ENCODE measurements at places on chromosomes 5 and 9.
A peak's percentile ranks its signal among the peaks of the same experiment; 100 is the strongest.

DNA sequence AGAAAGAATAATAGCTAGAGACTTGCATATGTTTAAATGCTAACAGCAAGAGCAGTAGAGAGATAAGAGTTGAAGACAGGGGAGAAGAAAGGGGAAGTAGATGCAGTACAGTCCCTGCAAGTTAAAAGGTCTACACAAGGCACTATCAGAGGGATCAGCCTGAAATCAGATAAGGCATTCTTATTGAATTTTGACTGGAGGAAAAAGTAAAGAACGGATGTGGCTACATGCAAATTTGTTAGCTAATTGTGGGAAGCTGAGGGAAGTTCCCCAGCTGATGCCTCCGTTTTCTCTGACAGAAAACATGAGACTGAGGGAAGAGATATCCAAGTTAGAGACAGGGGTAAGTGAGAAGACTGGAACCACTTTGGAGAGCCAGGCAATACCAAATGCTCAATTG lies 12.9 kb upstream of the RHOBTB3 start:
- no peak for DNase-seq

DNA sequence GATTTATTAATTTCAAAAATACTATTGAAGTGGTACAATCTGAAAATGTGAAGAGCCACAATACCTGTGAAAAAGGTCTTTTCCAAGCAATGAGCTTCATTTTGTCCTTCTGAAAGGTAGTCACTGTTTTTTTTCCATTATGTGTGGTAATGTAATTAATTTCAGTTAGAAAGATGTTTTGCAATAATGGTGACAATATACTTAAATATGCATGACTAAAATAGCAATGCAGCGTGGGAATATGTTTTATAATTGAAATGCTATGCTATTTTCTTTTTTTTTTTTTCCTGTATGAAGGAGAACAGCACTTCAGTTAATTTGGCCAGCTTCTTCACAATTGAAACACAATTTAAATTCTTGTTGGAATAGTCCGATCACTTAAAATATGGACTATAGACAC lies 41.9 kb downstream of the NPR3 start:
- DNase-seq = no peak

DNA sequence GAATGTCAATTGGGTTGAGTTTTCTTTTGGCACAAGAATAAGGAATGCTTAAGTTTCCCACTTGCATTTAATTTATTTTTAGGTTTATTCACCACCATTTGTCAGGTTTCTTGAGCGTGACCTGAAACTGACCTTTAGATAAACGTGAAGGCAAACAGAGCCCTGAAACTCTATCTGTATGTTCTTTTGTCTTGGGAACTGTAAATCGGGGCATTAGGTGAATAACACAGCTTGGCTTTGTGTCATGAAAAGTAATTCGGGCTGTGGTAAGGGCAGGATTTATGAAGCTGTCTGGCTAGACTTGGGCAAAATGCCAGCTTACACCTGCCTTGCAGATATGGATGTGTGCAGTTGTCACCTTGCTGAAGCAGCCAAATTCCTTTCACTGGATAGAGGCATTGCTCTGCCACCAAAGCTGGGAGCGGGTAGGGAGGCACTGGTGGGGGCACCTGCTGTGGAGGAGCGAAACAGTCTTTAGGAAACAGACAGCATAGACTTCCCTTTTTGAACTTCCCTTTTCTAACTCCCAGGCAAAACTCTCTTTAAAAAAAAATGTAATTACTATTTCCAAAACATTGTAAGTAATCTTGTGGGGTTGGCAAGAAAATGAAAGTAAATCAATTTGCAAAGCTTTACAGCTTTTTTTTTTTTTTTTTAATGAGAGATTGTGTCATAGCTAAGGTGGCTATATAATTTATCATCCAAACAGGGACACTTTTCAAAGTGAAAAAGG lies 545.2 kb downstream of the CSNK1G3 start:
- peak; percentile 75 for DNase-seq

GRCh38 chr9:124218438-124218982 lies 39.2 kb upstream of the NEK6 start:
- no peak for DNase-seq

DNA sequence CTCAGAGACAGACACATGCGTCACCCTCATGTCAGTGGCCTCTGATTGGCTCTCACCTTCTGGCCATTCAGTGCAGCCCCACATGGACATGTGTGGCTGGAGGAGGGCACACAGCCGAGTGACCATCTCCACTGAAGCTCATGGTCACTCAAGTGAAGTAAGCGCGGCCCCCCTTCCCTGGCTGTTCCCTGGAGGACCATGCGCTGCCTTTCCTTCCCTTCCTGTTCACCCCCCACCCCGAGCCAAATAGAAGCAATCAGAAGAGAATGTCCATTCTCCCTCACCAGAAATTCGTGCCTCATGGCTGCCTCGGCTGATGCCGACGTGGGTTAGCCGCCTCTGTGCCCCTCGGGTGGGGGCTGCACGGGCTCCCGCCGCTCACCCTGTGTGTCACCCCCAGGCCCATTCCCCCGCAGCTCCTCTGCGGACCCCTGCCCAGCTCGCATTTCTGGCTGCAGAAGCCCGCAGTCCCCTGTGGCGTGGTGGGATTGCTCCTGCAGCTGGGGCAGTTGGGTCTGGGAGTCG lies 12.5 kb upstream of the COL5A1 start:
- DNase-seq = peak; percentile 6

GRCh38 chr5:38613490-38613889 lies 57.0 kb upstream of the LIFR start:
- DNase-seq = peak; percentile 84

GRCh38 chr9:97981846-97982682 lies 1.1 kb upstream of the ANP32B start:
- no peak for DNase-seq

DNA sequence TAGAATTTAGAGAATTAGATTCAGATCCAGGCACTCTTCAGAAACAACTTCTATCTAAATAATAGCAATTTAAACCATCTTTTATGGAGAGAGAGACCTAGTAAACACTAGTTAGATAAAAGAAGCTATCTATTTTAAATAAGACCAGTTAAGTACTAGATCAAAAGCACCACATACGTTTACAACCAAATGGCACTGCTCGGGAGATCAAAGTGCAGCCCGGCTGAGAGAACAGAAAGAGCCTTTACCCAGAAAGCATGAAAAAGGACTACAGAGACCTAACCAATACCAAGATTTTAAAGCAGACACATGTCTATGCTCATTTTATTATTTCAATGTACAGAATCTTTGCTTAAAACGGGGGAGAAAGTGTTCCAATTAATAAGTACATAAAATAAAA lies 30.8 kb downstream of the LIX1 start:
- DNase-seq = no peak

GRCh38 chr5:99010294-99010693 lies 81.5 kb upstream of the CHD1 start:
- no peak for DNase-seq

DNA sequence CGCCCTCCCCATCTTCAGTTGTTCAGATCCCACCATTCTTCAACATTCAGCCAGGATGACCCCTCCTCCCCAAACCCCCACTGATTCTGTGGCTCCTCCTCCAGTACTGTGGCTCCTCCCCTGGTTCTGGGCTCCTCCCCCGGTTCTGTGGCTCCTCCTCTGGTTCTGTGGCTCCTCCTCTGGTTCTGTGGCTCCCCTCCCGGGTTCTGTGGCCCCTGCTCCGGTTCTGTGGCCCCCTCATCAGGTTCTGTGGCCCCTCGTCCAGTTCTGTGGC lies 32.8 kb downstream of the C5orf15 start:
- DNase-seq = no peak

GRCh38 chr5:160774666-160775315 lies 77.2 kb downstream of the ATP10B start:
- no peak for DNase-seq

DNA sequence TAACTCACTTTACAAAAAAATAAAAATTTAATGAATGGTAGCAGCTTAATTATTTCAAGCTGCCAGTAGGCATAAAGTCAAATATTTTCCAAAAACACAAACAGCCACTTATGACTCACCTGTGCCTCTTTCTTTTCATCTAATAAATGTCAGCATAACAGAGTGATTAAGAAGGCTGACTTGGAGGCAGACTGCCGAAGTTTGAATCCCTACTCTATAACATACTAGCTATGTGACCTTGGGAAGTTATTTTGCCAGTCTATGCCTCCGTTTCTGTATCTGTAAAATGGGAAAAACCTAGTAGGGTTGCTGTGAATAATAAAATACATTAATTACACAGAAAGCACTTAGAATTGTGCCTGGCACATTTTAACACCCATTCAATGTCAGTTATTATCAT lies 33.8 kb downstream of the FANCC start:
- no peak for DNase-seq

DNA sequence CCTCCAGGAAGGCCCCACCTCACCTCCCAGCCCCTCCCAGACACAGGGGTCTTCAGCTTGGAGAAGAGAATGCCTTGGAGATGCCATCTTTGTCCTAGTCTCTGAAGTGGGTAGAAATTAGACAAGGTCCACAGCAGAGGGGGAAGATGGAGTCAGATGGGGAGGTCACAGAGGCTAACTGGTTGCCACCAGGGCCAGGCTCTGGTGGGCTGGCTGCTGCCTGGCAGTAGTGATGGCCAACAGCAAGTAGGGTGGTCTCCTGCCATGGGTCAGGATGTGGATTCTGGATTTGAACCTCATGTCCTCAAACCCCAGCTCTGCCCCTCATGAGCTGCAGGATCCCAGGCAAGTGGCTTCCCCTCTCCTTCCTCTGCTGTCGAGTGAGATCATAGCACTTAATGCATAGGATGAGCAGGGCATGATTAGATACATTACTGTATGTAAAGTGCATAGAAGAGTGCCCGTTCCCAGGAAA lies 38.7 kb upstream of the NEK6 start:
- no peak for DNase-seq

GRCh38 chr5:80569086-80569960 lies 757 bp downstream of the ANKRD34B start:
- no peak for DNase-seq

GRCh38 chr5:138594305-138595058 lies 19.3 kb upstream of the HSPA9 start:
- DNase-seq = no peak

- DNase-seq = no peak
Observed at GRCh38 chr5:6914347-6914746, 201.1 kb downstream of the TENT4A start.

GRCh38 chr5:102554728-102555127 lies 55.9 kb upstream of the SLCO6A1 start:
- DNase-seq = peak; percentile 12

- DNase-seq = peak; percentile 42
Observed at GRCh38 chr5:125043781-125044391, 297.4 kb upstream of the ZNF608 start.

DNA sequence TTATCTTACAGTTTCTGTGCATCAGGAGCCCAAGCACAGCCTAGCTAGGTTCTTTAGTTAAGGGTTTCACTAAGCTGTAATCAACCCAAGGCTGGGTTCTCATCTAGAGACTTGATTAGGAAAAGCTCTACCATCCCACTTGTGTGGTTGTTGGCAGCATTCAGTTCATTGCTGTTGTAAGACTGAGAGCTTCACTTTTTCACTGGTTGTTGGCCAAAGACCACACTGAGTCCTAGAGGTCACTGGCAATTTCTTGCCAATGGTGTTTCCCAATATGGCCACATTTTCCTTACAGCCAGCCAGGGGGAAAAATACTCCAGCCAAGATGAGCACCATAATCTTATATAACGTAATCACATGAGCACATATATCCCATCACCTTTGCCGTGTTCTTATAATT lies 74.3 kb downstream of the SMIM15 start:
- no peak for DNase-seq

GRCh38 chr5:92944903-92945604 lies 636.0 kb downstream of the NR2F1-AS1 start:
- DNase-seq = peak; percentile 24

DNA sequence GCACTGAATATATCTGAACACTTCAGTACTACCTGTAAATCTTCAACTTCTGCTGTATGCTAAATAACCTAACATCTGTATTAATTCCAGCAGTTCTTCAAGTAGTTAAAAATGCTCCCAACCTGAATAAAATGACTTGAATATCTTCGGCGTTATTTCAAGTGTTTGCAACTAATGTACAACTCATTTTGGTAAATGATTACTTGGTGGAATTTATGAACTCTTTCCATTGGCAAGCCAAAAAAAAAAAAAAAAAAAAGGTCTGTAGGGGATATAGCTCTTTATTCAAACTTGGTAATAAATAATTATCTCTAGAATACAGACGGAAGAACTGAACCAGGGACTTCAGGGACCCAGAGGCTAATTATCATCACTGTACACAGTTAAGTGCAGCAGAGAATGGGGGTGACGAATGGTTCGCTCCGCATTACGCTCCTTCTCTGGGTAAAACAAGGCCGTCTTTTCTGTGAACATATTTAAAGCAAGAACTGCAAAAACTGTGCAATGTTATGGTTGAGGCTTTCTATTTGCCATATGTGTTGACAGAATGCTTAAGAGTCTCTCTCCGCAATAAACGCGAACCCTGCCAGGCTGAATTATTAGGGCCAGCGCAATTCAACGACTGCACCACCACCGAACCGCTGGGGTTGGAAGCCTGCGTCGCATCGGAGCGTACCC lies 1.9 kb upstream of the ERBIN start:
- no peak for DNase-seq

- peak; percentile 76 for DNase-seq
Observed at GRCh38 chr5:173963867-173964441, 25.0 kb upstream of the C5orf47 start.

DNA sequence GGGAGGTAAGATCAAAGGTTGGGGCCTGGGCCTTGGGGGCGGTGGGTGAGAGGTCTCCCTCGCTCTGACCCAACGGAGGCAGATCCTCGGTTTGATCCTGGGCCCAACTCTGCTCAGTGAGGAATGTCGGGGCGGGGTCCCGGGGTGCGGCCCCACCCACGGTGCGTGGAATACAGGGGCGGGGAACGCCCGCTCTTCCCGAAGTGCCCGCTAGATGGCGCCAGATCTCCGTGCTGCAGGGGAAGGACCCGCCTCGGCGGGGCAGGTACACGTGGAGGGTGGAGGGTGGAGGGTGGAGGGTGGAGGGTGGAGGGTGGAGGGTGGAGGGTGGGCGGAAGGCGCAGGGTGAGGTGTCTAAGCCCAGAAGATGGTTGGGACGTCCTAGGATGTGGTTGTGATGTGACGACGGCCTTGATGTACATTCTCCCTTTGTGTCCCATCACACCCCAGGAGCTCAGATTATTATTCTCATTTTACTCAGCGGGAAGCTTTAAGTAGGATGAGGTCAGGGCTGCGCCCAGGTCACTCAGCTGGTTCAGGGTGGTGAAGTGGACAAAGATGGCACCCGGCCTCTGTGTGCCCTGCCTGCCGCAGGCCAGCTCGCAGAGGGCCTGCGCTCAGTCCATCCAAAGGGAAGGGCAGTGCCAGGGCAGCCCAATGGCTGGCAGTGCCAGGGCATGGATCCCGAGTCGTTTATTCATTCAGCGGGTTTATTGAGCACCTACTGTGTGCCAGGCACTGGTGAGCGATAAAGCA lies 9.4 kb upstream of the RPS14 start:
- peak; percentile 64 for DNase-seq

Measured in lung (tissue), 17 donors.